ENCODE measurements at places on chromosomes 1 and 21.

GRCh38 chr1:3942416-3943122, 42.5 kb upstream of the C1orf174 start:
- no peak for DNase-seq

GRCh38 chr1:68438310-68438709, 11.4 kb downstream of the RPE65 start:
- DNase-seq: no peak

- DNase-seq: no peak
Measured at GRCh38 chr1:33680281-33680840, 183.5 kb upstream of the HMGB4 start.

DNA sequence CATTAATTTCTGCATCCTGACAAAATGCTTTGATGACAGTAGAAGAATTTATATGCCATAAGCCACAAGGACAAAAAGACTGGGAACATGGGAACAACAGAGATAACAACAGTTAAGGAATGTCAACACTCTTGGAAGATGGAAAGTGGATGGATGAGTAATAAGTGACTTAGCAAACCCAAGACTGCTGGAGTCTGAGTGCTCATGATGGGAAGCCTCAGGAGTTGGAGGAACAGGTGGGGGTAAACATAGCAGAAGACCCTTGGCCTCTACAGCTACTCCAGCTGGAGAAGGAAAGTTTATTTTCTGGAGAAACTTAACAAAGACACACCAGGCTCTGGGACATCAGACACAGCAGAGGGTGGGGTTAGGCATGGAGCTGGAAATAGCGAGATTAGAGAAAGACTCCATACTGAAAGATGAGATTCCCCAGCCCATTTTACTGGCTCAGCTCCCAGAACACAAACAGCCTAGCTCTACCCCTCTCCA, 13.6 kb downstream of the G0S2 start:
- no peak for DNase-seq

DNA sequence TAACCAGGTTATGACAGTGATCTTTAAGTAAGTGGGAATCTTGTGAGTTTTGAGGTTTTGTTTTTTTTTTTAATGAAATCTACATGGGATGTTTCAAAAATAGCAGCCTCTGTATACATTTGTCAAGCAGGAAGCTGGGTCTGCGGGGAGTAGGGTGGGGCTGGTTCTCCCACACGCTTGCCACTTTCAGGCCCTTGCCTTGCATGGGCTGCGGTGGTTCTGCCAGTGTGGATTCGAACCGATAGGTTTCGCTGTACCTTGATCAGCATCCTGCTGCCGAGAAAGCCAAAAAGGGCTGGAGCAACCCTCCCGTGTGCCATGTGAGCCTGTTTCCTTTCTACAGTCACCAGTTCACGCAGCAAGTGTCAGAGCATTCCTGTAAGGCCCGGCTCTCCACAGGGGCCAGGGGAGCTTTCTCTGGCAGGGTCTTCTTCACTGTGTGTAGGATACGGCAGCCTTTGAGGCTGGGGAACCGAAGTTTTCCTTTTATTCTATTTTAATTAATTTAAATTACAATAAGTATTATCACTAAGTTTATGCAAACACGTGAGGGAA, 79.2 kb upstream of the SAMD11 start:
- DNase-seq: no peak

GRCh38 chr1:230752407-230752806, 5.2 kb downstream of the CAPN9 start:
- no peak for DNase-seq

DNA sequence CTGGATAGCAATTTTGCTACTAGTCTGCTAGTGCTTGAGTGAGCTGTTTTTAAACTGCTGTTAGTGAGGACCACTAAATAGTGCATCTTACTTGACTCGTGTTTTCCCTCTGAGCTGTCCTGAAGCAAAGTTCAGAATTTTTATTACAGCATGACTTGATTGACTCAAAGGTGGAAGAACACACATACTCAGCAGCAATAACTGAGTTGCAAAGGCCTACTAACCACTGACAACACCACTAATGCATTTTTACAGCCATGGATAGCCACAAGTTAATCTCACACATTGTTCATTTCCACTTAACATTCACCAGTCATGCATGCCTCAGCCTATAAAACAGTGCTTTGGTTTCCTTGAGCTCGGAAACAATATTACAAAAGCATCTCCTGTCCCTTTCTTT, 148.7 kb downstream of the RUNX1 start:
- no peak for DNase-seq

- DNase-seq: no peak
Measured at GRCh38 chr1:184608581-184608980, 146.1 kb downstream of the EDEM3 start.

- no peak for DNase-seq
Measured at GRCh38 chr1:2777424-2778219, 23.9 kb downstream of the TTC34 start.

DNA sequence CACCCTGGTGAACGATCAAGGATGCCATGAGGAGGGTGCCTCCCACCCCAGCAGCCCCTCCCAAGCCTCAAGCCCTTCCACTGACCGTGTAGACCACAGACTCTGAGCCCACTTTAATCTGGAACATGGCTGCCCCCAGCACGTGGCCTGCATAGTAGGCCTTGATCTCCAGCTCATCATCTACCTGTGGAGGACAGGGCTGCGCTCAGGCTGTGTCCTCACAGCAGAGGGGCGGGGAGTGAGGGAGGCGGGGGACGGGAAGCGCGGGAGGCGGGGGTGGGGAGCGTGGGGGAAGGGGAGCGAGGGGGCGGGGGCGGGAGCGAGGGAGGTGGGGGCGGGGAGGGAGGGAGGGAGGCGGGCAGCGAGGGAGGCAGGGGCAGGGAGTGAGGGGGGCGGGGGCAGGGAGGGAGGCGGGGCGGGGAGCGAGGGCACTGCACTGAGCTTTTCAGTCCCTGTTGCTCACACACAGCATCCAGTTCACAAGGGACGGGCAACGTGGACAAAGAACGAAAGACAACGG, 7.1 kb downstream of the PUSL1 start:
- DNase-seq: no peak

- DNase-seq: no peak
Measured at GRCh38 chr1:119133987-119134386, 6.5 kb downstream of the WARS2 start.

DNA sequence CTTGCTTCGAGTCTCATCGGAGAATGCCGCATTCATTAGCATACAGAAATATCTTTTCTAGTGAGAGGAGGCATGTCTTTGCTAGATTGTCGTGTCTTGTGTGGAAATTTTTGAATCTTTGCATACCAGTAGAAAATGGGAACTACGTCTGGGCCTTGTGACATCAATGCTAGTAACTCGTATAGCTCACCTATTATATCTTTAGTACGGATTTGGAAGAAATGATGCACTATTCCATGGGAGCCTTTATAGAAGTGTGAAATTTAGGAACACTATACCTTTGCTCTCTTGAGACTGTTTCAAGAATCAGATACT, 835 bp downstream of the UHMK1 start:
- DNase-seq: no peak

DNA sequence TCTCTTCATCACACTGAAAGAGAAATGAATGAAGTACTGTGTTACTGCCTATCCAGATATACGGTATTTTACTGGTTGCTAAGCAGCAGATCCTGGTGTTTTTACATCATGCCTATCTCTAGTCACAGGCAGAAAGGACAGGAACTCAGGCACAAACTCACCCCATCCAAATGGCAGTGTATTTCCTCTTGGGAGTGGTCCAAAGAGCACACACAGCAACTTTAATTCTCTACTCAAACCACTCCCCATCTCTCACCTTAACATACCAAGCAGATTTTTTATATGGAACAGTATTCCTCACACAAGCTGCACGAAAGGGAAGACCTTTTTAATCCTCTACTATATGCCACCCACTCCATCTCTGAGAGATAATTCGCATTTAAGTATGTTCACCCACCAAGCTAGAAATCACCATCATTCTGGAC, 27.3 kb downstream of the EIF4G3 start:
- peak; percentile 78 for DNase-seq

DNA sequence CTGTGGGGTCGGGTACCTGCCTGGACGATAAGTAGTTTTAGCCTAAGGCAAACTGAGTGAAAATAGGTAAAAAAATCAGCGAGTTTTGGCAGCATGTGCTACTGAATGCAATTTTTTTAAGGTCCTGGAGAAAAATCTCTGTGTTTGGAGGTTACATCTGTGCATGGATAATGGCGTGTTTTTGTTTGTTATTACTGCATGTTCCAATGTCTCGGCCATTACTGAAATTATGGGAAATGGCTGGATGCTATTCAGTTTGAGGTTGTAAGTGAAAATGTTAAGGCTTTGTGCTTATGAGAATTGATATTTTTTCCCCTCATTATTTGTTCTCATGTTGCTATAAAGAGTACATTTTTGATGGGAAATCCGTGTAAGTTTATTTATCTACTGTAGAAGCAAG, 441.7 kb downstream of the PRDM2 start:
- DNase-seq: no peak

- DNase-seq: no peak
Measured at GRCh38 chr1:119332622-119333021, 36.0 kb upstream of the HAO2 start.

GRCh38 chr1:89540406-89540970, 15.9 kb downstream of the LRRC8B start:
- no peak for DNase-seq

DNA sequence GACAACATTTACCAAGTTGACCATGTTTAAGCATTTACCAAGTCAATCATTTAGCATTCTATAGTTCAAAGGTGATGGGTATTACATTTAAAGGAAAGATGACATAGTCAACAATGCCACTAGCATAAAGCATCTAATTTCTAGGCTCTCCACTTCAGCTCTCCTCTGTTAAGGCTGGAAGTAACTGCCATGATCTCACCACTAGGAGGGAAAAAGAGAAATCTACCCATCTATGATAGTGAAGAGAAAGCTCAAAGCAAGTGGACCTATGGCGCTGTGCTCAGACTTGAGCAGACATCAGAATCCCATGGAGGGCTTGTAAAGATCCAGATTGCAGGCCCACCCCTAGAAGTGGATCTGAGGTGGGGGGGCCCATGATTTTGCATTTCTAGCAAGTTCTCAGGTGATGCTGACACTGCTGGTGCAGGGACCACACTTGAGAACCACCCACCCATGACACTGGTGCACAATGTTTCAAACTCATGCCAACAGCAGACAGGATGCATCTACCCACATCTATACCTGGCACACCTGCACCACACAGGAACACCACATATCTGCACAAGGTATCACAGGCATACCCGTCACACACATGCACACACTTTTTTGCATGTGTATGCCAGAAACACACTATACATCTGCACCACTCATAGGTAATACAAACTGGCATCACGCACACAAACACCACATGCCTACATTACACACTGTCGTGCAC, 392.9 kb upstream of the RUNX1 start:
- DNase-seq: no peak

Data from pulmonary artery endothelial cell (primary cell).